ENCODE measurements at places on chromosomes 5 and 9.

DNA sequence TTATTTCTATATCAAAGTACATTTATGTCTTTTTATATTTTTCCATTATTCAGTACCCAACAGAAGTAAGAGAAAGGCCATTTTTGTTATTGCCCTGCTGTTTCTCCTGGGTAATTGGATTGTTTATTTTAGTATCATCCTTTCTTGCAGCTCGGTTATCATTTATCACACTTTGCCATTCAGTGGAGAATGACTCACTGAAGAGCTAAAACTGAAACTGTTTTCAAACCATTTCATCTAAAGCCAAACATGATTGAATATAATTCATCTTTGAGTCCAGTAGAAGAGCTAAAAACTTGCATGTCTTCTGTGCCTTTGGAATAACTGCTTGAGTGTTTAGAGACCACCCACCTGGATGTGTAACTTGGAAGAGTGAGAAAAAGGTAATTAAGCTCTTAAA lies 139.5 kb upstream of the PRDM9 start:
- peak; percentile 5 for DNase-seq

DNA sequence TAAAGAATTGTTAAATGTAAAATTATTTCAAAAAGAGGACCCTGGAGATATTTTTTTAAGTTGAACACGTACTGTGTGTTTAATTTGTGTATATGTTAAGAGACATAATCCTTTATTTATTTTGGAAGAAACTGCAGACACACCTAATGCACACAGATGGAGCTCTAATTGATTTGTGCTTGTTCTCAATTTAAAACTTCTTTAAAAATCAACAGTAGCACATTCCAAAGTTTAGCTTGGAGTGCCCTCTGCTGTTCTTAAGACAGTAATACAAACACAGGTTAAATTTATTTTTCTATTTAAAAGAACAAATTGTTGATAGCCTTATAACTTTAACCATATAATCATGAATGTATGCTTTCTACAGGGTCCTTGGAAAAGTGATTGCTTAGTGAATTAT lies 277.6 kb upstream of the ADAMTS16 start:
- DNase-seq = peak; percentile 48

- DNase-seq = peak; percentile 19
These were observed 39.1 kb downstream of the NIPBL start for GRCh38 chr5:36915653-36916052.

DNA sequence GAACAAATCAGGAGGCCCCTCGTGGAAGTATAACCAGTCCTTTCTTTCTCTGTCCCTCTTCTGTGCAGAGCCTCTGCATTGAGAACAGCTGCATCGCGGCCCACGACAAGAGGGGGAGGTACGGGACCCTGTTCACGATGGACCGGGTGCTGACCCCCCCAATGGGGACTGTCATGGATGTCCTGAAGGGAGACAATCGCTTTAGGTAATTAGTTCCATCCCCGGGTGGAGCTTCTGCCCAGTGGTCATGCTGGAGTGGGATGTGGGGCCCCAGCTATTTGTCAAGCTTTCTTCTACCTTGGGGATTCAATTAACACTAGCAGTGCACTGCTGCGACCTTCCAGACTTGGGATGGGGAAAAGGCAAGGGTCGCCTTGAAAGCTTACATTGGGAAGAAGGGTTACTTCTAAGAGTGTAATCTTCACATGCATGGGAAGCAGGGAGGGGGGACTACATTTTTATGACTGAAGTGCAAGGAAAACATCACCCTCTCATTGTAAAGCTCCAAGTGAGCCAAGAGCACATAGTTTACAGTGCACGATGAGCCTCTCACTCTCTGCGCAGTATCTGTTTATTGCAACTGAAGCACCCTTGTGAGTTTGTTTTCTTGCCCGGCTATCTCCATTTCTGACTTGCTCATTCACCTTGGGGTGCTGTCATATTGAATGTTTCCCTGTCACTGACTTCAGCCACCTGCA lies 27.0 kb downstream of the TGFBI start:
- no peak for DNase-seq

DNA sequence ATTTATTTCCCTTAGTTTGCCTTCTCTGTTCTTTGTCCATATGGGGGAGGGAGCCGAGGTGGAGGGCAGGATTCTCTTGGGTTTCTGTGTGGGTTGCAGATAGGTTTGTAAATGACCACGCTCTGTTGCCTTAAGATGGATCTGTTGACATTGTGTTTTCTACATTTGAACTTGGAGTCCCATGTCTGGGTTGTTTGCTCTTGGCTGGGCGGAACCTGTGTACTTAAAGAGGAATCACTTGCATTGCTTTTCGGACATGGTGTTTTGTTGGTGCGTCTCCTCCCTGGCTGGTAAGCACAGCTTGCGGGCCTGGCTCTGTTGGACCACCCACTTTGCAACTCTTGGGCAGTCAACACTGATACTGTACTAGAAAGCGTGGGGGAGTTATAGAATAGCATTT lies 45.9 kb downstream of the EHMT1 start:
- DNase-seq = no peak

DNA sequence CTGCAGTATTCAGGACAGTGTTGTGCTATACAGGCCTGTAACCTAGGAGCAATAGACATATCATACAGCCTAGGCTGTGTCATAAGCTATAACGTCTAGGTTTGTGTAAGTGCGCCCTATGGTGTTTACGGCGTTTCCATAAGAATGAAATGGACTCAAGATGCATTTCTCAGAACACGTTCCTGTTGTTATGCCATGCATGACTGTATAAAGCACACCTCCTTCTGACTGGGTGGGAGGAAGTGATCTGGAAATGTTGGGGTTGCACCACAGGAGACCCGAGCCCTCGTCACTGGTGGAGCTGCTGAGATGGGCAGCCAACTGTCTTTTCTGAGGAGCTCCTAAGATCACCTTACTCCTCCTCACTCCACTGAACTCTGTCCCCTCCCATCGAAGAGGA lies 391.3 kb upstream of the DAP start:
- no peak for DNase-seq
